Stimulated activated CD4-positive, alpha-beta T cell treated with anti-CD3 and anti-CD28 coated beads, Interleukin-2, amount 100 ng/mL, for 4 hours (primary cell): ENCODE measurements at places on chromosomes 4 and X.
A peak's percentile ranks its signal among the peaks of the same experiment; 100 is the strongest.

- DNase-seq: no peak
Measured at GRCh38 chr4:111957997-111958396, 187.3 kb upstream of the FAM241A start.

DNA sequence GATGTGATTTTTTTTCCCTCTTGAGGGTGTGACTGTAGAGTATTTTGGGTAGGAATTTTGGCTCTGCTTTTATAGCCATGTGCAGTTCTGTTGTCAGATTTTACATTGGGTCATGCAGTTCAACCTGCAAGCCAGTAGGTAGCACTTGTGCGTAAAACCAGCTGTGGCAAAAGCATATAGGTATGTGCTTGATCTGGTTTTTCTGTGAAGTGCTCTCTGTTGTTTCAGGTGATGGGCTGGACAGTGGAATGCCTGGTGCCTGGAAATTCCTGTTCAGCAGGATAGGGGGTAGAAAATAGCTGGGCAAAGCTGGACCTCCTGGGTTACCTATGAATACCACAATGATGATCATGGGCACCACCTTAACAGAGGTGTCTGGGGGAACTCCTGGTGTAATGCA lies 584.2 kb upstream of the PCDH10 start:
- DNase-seq: no peak

- peak; percentile 26 for DNase-seq
Measured at GRCh38 chr4:15729910-15730533, 27.2 kb downstream of the BST1 start.

GRCh38 chrX:53171356-53171755 lies 53.7 kb downstream of the KDM5C start:
- no peak for DNase-seq
